ENCODE measurements at places on chromosomes 3 and 15. TPM values are rescaled to one million over a fixed set of nuclear protein-coding genes. Genes with fewer than 3 reads are reported as not detected.

The TNFAIP8L3 gene
- total RNA-seq = 4.1 TPM

The MEGF11 gene
- not detected for total RNA-seq

The SCN5A gene
- total RNA-seq = not detected

The FLNB gene
- total RNA-seq = 9.8 TPM

The MST1R gene
- 2.5 TPM for total RNA-seq

The RETNLB gene
- not detected for total RNA-seq

The EPHA3 gene
- total RNA-seq = not detected

The GPR160 gene
- 6.4 TPM for total RNA-seq

The FBXW12 gene
- not detected for total RNA-seq

The LDHAL6B gene
- not detected for total RNA-seq

DNA sequence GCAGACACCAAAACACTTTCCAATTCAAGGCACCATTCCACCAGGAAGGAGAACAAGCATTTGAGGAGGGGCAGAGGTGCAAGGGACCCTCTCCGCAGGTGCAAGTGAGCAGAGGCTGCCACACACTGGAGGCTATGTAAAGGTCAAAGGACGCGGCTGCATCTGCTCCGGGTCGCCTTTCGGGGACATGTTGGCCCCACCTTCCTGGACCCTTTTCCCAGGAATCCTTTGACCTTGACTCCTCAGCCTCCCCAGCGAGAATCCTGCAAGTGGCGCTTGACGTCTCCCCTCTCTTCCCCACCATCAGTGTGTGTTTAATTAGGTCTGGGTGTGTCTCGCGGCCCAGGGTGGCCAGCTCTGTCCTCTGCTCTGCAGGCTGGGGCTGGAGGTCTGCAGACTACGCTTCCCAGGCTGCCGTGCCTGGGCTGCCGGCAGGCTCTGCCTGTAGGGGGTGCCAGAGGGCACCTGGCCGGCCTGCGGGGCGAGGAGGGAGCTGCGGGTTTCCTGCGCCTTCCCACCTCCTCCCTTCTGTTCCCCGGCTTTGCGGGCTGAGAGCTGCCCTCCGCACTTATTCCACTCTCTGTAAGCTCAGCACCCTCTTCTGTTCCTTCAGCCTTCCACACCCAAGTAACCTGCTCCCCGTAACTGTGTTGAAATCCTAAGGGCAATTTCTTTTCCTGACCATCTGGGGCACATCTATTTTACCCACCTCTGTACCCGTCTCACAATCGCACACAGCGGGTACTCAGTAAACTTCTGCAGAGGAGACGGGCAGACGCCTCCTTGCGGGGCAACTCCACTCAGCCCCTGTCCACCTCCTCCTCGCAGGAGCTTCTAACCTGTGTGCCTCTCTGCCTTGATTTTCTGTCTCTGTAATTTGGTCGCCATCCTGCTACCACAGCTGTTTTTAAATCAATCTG lies 129.8 kb downstream of the NSMCE3 start:
- H3K36me3 ChIP-seq = no peaks in the 10 kb centered on the region
- H3K27ac ChIP-seq = no peak overlapping the region
- H3K4me3 ChIP-seq = no peak overlapping the region

DNA sequence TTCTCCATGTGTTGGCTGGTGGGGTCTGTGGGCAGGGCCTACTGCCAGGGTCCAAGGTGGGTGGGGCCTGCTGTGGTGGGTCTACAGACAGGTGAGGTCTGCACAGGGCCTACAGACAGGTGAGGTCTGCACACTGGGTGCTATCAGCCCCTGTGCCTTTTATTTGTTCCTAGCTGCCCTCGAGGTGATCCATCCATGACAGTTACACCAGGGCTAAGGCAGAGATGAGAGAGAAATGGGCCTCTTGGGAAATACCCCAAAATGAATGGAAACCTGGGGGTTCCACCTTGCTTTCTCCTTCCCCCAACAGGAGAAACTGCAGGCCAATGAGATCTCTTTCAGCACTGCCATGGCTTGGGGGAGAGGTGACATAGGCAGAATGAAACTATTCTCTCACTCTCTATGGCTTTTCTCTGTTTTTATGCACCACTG lies 36.4 kb downstream of the CFAP100 start:
- no peak for DNase-seq
- no peak overlapping the region for H3K27ac ChIP-seq
- H3K36me3 ChIP-seq = no peaks in the 10 kb centered on the region

GRCh38 chr3:76131396-76132153 lies 346.2 kb upstream of the ZNF717 start:
- no peak overlapping the region for H3K4me3 ChIP-seq
- no peak overlapping the region for H3K27ac ChIP-seq
- no peaks in the 10 kb centered on the region for H3K4me1 ChIP-seq
- H3K27me3 ChIP-seq = no peaks in the 10 kb centered on the region
- no peaks in the 10 kb centered on the region for H3K36me3 ChIP-seq
- no peak for DNase-seq

DNA sequence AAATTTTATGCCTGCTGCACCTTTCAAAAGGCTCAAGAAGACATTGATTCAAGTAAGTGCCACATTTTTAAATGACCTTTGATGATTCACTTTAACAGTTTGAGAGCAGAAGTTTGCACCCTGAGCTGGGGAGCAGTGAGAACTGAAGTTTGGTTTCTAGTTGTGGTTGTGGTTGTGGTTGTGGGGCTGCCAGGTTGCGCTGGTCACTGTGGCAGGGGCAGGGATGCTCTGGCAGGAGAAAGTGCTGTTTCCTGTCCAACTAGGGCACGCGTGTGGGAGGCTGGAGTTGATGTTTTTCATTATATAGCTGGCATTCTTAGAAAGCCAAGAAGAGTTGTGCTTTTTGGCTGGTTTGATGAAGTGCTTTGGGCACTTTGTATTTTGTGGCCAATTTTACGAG lies 339.7 kb upstream of the NR2F2 start:
- H3K4me3 ChIP-seq = no peak overlapping the region
- peaks cover 24% of the 10 kb centered on the region for H3K27me3 ChIP-seq
- H3K36me3 ChIP-seq = peaks cover 1% of the 10 kb centered on the region
- peak overlapping the region; percentile 45 for H3K27ac ChIP-seq
- DNase-seq = peak; percentile 45
- H3K4me1 ChIP-seq = peaks cover 12% of the 10 kb centered on the region

DNA sequence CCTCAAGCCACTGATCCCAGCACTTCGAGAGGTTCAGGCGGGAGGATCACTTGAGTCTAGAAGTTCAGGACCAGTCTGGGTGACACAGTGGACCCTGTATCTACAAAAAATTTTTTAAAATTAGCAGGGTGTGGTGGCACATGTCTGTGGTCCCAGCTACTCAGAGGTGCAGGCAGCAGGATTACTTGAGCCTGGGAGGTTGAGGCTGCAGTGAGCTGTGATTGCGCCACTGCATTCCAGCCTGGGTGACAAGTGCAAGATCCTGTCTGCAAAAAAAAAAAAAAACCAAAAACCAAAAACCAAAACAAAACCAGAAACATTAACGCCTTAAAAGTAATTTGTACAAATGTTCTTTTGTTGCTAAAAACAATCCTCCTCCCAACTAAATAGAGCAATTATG lies 27.9 kb upstream of the SLC12A8 start:
- peaks cover 51% of the 10 kb centered on the region for H3K36me3 ChIP-seq
- H3K27ac ChIP-seq = no peak overlapping the region
- DNase-seq = no peak
- peaks cover 3% of the 10 kb centered on the region for H3K4me1 ChIP-seq
- no peaks in the 10 kb centered on the region for H3K27me3 ChIP-seq
- H3K4me3 ChIP-seq = no peak overlapping the region

GRCh38 chr3:118991775-118992174 lies 42.9 kb downstream of the IGSF11 start:
- peaks cover 13% of the 10 kb centered on the region for H3K27me3 ChIP-seq
- no peaks in the 10 kb centered on the region for H3K36me3 ChIP-seq
- H3K4me1 ChIP-seq = no peaks in the 10 kb centered on the region
- no peak overlapping the region for H3K4me3 ChIP-seq
- DNase-seq = no peak

- H3K27ac ChIP-seq = no peak overlapping the region
- H3K4me3 ChIP-seq = no peak overlapping the region
- H3K27me3 ChIP-seq = no peaks in the 10 kb centered on the region
- DNase-seq = no peak
These were observed 92.6 kb upstream of the ZBTB20 start for GRCh38 chr3:115239717-115240116.

DNA sequence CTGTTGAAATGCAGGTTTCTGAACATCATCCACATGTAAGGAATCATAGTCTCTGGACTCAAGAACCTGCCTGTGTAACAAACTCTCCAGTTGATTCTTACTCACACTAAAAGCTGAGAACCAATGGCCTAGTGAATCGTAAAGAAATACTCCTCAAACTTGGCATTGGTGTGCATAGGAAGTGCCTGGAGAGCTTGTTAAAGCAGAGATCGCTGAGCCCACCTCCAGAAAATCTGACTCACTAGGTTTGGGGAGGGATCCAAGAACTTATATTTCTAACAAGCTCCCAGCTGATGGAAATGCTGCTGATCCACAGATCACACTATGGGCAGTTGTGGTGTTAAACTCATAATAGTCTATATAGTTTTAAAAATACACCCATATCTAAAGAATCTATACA lies 55.8 kb upstream of the LMCD1 start:
- no peaks in the 10 kb centered on the region for H3K4me1 ChIP-seq
- no peak overlapping the region for H3K27ac ChIP-seq
- H3K4me3 ChIP-seq = no peak overlapping the region
- no peak for DNase-seq
- H3K36me3 ChIP-seq = no peaks in the 10 kb centered on the region

DNA sequence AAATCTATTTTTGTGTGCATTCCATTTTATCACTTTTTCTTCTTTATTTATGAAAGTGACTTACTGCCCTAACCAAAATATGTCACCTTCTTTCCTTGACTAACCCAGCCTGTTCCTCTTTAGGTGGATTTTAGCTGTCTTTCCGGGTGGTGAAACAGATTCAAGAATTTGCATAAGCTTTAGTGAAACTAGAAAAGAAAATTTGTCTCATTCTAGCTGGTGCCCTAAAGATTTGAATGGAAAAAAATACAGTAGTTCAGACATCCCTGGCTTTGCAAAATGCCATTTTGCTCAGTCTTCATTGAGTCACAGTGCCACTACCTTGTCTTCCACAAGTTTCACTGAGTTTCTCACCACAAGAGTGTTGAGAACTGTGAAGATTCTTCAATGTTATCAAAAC lies 28.2 kb upstream of the CCDC50 start:
- DNase-seq = no peak
- no peaks in the 10 kb centered on the region for H3K4me1 ChIP-seq
- no peaks in the 10 kb centered on the region for H3K36me3 ChIP-seq

GRCh38 chr15:28903555-28903954 lies 17.8 kb downstream of the APBA2 start:
- H3K27ac ChIP-seq = no peak overlapping the region
- no peaks in the 10 kb centered on the region for H3K27me3 ChIP-seq
- H3K4me1 ChIP-seq = peaks cover 5% of the 10 kb centered on the region
- DNase-seq = no peak
- no peaks in the 10 kb centered on the region for H3K36me3 ChIP-seq
- no peak overlapping the region for H3K4me3 ChIP-seq

- H3K27me3 ChIP-seq = no peaks in the 10 kb centered on the region
- no peak overlapping the region for H3K4me3 ChIP-seq
These were observed 30.6 kb downstream of the CTSH start for GRCh38 chr15:78914027-78914764.

DNA sequence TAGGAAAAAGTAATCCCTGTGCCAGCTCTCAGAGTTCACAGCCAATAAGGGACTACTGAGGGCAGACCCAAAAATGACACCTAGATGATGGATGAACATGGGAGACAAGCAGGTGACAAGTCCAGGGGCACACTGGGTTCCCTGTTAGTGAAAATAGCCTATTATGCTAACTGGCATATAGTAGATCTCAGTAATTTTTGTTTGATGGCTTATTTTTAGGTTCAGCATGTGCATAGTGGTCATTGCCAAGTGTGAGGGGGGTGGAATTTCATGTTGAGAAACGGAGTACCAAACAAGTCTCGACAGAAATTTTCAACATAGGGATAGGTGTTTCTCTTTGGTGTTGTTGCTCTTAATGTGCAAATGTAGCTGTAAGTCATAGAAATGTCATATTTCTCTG lies 6.4 kb upstream of the ITGB5 start:
- no peaks in the 10 kb centered on the region for H3K36me3 ChIP-seq
- H3K27ac ChIP-seq = no peak overlapping the region
- no peaks in the 10 kb centered on the region for H3K4me1 ChIP-seq
- DNase-seq = no peak
- peaks cover 30% of the 10 kb centered on the region for H3K27me3 ChIP-seq
- H3K4me3 ChIP-seq = no peak overlapping the region
